ENCODE measurements at places on chromosomes 13 and 19.

GRCh38 chr19:40221858-40222619 is 3.9 kb upstream of the TTC9B start:
- peak; percentile 99 for DNase-seq

DNA sequence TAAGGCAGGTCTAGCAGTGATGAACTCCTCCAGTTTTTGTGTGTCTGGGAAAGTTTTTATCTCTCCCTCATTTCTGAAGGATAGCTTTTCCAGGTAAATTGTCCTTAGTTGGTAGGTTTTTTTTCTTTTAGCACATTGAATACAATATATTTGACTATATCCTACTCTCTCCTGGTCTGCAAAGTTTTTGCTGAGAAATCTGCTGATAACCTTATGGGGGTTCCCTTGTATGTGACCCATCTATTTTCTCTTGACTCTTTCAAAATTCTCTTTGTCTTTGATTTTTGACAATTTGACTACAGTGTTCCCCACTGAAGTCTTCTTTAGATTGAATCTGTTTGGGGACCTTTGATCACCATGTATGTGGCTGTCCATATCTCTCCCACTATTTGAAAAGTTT is 42.6 kb upstream of the ZNF507 start:
- DNase-seq: no peak

GRCh38 chr13:104206450-104207044 is 1140.3 kb upstream of the SLC10A2 start:
- no peak for DNase-seq

DNA sequence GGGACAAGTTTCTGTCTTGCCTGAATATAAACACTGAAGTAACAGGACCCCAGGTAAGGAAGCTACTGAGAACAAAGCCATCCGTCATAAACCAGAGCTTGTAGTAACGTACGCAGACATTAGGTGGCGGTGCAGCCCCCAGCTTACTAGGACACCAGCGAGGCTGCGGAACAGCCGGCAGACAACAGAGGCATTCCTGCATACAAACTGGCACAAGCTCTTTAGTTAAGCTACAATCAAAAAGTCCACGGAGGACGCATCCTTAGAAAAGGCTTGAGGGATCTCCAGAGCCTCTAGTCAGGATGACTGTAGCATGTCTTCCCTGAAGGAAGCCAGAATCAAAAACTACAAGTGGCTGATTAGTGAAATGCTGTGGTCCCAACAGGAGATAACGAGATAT is 26.2 kb downstream of the ZNF160 start:
- peak; percentile 43 for DNase-seq

DNA sequence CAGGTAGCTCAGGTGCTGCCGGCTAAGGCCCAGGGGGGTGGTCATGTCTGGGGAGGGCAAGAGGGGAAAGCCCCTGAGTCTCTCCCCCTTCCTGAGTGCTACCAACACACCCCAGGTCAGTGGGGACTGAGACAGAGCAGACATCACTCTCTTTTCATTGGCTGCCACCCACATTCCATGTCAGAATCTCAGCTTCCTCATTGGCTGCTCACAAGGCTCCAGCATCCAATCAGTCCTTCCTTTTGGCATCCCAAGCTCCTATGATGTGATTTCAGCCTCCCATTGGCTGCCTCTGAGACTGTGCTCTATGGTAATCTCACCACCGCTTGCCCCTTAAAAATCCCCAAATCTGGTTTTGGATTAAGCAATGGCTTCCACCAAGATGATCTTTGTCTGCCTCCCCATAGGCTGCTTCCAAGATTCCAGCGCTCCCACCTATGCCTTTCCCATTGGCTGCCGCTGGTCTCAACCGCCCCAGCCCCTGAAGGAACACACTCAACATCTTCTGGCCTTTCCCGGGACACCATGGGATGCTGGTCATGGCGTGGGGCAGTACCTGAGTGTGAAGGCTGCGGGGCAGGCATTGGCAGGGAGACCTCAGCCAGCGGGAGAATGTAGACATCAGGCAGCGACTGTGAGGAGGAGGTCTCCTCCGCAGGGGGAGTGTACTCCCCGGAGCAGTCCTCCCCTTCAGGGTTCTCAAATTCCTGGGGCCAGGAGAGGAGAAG is 2.0 kb downstream of the LMTK3 start:
- DNase-seq: no peak

GRCh38 chr13:80011448-80012212 is 329.3 kb downstream of the SPRY2 start:
- no peak for DNase-seq
